ENCODE measurements at places on chromosomes 13 and 19.

- no peak for DNase-seq
Measured at GRCh38 chr19:35059006-35059798, 17.7 kb downstream of the HPN start.

DNA sequence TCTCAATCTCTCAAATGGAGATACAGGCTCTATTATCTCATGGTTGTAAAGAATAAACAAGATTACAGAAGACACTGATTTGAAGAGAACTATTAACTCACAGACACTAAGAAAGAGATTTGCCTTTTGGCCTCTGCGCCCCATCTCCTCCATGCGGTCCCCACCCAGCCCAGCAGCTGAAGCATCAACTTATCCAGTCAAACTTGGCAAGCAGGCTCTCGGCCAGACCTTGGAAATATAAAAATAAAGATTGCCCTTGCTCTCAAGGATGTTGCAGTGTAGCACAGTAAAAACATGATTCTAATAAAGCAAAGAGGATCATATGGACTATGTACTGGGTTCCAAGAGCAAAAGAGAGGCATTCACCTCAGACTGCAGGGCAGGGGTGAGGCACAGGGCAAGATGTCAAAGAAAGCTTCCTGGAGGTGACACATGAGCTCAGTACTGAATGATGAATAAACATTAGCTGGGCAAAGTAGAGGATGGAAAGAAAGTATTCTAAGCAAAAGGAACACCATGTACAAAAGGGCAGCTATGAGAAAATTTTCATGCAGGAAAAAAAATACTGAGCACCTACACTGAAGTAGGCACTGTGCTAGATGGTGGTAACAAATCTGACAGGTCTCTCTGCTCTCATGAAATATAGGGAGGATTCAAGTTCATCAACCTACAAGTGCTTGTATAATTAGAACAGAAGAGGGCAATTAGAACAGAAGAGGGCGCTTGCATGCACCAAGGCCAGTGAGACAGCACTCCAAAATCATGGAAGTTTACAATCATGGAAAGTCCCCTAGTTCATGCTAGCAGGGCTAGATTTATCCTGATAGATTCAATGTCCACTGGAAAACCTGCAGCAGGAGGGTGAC, 85.0 kb downstream of the SACS start:
- DNase-seq: no peak

DNA sequence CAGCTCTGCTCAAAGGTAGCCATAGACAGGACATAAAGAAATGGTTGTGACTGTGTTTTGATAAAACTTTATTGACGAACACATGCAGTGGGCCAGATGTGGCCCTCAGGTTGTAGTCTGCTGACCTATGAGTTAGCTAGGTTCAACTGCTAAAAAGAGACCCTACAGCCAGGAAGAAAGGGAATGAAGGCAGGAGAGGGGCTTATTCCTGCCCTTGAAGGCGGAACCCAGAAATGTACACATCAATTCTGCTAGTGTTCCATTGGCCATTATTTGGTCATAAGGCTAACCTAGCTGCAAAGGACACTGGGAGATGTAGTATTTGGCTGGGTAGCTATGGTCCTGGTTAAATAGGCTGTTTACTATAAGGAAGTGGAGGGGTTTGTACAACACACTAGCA, 18.0 kb downstream of the APBA3 start:
- DNase-seq: no peak

GRCh38 chr19:20660473-20661140, 764 bp downstream of the ZNF626 start:
- no peak for DNase-seq

DNA sequence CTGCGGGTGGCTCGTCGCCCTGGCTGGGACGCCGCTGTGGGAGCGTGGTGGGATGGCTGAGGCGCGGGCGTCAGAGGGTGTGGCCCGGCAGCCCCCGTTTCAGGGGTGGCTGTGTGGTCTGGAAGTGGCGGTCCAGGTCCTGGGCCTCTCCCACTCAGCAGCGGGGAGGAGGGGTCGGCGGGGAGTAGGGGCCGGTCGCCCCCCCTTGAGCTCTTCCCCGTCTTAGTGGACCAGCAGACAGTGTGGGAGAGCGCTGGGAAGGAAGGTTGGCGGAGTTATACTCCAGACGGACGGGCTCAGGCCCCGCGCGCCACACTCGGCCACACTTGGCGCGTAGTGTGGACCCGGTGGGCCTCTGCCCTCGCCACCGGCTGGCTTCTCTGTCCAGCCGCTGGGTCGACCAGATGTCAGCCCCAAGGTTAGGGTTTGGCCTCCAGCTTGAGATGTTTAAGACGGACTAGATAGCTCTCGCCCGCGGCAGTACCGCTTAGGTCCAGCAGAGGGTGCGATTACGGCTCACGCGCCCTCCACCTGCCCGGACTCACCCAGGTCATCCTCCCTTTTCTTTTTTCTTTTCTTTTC, 21.7 kb upstream of the ZNF429 start:
- no peak for DNase-seq

- DNase-seq: peak; percentile 82
Measured at GRCh38 chr13:38636761-38637160, 50.1 kb upstream of the FREM2 start.

DNA sequence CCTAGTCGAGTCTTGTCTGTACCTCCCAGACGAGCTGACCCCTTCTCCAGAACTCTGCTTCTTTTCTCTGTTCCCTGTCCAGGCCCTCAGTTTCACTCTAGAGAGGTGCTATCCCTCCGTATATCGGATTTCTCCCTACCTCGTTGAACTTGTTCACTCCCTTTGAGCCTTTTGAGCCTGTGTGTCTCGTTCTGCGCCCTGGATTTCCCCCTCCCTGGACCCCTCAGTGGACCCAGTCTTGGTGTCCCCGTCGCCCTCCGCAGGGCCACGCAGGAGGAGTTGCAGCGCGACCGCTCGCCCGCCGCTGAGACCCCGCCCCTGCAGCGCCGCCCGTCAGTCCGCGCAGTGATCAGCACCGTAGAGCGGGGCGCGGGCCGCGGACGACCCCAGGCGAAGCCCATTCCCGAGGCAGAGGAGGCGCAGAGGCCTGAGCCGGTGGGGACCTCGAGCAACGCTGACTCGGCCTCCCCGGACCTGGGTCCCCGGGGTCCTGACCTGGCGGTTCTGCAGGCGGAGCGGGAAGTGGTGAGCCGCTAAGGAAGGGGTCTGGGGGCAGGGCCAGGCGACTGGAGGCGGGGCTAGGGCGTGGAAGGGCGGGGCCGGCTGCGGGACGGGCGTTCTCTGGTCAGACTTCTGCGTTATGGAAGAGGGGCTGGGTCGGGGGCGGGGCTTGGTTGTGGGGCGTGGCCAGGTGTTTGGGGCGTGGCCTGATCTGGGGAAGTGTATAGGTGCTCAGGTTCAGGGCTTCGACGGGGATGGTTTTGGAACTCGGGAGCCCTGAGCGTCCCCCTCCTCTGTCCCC, 5.5 kb downstream of the EPS8L1 start:
- peak; percentile 55 for DNase-seq

DNA sequence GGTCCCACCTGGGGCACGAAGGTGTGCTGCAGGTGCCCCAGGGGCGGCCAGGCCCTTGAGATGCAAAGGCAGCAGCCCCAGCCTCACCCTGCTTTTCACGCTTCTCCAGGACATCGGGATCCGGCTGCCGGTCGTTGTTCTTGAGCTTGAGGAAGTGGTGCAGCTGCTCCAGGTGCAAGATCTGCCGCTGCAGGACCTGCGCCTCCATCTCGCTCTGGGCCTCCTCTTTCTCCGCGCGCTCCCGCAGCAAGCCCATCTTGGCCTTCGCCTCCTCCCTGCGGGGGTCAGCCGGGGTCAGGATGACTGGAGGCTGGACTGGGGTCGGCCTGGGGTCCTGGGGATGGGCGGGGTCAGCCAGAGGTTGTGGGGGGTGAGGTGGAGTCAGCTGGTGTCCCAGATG, 21.5 kb upstream of the EMP3 start:
- DNase-seq: no peak

DNA sequence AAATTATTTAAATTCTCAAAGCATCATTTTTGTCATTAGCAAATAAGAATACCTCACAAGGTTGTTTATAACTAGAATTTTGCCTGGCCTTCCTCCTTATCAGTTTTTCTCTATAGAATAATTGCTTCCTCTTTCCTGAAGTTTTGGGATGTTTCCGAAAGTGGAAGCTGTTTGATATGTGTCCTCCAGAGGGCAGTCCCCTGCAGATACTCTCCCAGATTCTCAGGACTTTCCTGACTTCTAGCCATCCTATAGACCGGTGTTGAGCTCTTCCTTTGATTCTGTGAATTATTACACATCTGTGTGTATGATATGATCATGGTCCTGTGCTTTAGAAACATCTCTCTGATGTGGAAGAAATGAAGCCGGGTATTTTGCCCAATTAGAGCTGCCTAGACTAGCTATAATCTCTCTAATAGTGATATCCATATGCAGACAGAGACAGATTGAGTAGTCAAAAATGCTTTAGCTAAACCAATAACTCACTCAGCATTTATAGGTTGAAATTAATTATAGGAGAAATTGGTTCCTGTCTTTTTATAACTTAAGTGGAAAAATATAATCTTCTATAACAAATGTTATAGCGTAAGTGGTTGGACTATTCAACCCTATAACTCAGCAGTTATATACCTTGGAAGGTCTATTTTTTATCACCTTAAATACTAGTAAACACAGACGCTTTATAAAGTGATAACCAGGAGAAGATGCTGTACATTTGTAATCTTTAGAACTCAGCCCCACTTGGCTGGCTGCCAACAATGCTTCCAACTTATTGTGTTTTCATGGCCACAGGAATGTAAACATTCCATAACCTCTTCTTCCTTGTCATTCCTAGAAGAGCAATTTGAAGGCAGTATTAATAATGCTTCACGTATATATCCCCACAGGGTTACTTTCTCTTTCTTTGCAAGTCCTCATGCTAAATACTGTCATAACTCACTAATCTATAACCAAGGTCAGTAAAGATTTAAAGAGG, 201.0 kb upstream of the RXFP2 start:
- DNase-seq: no peak

GRCh38 chr13:30299786-30300185, 7.6 kb downstream of the KATNAL1 start:
- DNase-seq: no peak

Measured in DMS153 (cell line).